ENCODE measurements at places on chromosomes 11 and 22. TPM values are rescaled to one million over a fixed set of nuclear protein-coding genes. Genes with fewer than 3 reads are reported as not detected.

Gene OR52I2
- not detected for total RNA-seq

Gene POLD4
- total RNA-seq = 15.9 TPM

Gene OR8D1
- not detected for total RNA-seq

Gene MFRP
- 0.06 TPM for total RNA-seq

Gene PARVG
- total RNA-seq = 11.1 TPM

Gene TTC36
- 4.2 TPM for total RNA-seq

Gene TMEM132A
- total RNA-seq = 55.6 TPM

Gene PGA3
- 0.23 TPM for total RNA-seq

Gene SCN4B
- 2.0 TPM for total RNA-seq

Gene CATSPER1
- total RNA-seq = not detected

Gene TRIM21
- total RNA-seq = 12.8 TPM

Gene HEPN1
- not detected for total RNA-seq

Gene TP53I11
- total RNA-seq = 51.6 TPM

Gene BRSK2
- 0.47 TPM for total RNA-seq

Gene CCDC89
- 3.7 TPM for total RNA-seq

Gene CRYBB2
- not detected for total RNA-seq

Gene RASGRP2
- total RNA-seq = 14.9 TPM

Gene RASL10A
- total RNA-seq = 1.3 TPM

Gene CDC42BPG
- 8.7 TPM for total RNA-seq

Gene PLAAT4
- total RNA-seq = 19.0 TPM

Gene BEST1
- total RNA-seq = 1.9 TPM

Gene OR4D11
- total RNA-seq = not detected

Gene TSPAN18
- total RNA-seq = 27.6 TPM

Gene THY1
- total RNA-seq = 39.7 TPM

Gene TRIM64
- total RNA-seq = not detected

Gene MS4A1
- total RNA-seq = 1.3 TPM

Gene UBE4A
- total RNA-seq = 43.4 TPM

Gene SLCO2B1
- 15.9 TPM for total RNA-seq

Gene C11orf42
- total RNA-seq = not detected

Gene TUBA8
- 8.2 TPM for total RNA-seq

Gene PYGM
- 136 TPM for total RNA-seq

Gene OR10AG1
- total RNA-seq = not detected

Gene SPA17
- total RNA-seq = 5.5 TPM

Gene ST13
- total RNA-seq = 140 TPM

Data from metanephros (tissue), 2 donors.